Stimulated activated CD4-positive, alpha-beta T cell treated with anti-CD3 and anti-CD28 coated beads, TNF-alpha, amount 100 ng/mL, for 1 hour (primary cell): ENCODE measurements at places on chromosomes 5 and 9.

DNA sequence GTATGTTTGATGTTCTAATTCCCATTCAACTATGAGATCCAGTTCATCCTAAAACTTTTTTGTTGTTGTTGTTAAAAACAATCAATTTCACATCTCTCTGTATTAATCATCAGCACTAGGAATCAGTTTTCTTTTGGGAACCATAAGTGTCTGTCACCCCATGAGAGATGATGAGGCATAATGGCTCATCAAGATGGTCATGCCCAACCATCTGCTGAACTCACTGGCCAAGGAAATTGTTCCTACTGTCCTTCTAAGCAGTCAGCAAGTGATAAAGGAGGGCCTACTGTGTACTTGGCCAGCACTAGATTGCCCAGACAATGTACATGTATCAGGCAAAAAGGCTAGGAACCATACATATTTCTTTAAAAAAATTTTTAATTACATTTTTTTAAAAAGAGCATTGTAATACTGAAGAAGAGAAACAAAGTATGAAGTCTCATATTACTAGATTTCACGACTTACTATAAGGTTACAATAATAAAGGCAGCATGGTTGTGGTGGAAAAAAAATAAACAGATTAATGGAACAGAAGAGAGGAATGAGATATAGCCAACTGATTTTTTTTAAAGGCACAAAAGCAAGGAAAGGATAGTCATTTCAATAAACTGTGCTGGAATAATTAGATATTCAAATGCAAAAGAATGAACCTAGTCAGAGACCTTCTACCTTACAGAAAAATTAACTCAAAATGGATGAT, 458.3 kb downstream of the SPOCK1 start:
- no peak for DNase-seq

DNA sequence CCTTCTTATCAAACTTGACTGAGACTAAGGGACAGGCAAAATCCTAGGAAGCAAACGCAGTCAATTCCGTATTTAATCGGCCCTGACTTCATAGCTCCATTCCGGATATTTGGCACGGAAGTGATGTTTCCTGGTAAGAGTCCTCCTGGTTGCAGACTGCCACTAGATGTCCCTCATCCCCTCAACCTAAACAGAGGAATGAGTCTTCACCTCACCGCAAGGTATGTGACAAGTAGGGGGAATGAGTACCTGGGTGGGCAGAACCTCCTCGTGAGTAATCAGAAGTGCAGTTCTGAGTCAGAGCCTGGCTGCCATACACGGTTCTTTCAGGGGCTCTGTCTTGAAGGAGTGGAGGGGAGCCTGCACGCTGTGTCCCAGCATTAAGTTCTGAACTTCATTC, 173.6 kb downstream of the MUSK start:
- no peak for DNase-seq

DNA sequence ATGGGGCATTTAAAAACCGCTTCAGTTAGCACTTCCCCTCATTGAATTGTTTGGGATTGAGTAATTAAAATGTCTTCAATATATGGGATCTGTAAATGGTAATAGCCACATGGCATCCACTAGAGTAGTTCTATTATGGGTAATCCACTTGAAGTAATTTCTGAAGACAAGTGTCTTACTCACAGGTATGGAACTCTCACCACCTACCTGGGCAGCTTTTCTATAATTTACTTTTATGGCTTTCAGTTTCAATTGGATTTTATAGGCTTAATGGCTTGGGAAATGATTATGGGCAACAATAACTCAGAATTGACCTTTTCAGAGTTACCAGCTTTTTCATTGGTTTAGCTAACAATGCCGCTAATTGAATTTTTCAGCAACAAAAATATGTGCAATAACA, 597.9 kb downstream of the PTPRD start:
- no peak for DNase-seq

DNA sequence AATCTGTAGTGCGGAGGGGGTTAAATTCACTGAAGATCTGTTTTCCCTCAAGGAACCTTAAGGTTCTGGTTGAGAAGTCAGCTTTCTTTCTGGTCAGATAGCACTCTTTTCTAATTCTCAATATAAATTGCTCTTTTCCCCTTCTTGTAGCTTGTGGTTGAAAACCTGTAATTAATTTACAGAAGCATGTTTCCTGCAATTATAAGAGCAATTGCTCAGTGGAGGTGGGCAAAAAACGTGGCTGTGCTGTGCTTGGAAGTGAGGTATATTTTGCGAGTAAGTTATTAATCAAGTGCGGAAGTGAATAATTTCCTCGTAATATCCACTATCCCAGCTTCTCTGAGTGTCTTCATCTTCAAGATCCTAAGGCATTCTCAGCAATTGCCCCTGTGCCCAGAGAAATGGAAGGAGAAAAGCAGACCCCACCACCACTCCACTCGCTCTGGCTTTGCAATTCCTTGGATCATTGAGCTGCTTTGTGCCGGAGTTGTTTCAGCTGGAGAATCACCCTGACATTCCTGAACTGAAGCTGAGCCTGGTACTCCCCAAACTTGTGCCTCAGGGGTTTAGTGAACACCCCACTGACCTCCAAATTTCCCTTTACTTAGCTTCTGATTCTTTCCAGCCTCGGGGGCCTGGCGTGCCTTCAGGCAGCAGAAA, 140.6 kb downstream of the LRRC70 start:
- no peak for DNase-seq

DNA sequence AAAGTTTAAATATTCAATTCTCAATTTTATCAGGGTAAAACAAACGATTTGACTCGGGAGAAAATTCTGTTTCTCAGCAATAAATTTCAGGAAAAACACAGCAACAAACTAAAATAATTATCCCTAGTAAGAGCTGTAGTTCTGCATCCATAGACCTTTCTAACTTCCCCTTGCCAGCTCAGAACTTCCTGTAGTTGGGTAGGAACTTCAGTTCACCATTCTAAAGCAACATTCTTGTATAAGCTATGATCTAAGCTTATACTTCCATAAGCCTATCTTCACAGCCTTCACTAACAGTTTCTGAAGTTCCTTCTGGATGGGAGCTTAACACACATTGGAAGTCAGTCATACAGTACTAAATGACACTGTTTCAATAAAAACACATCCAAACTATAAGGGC, 96.6 kb downstream of the UBAP2 start:
- no peak for DNase-seq

DNA sequence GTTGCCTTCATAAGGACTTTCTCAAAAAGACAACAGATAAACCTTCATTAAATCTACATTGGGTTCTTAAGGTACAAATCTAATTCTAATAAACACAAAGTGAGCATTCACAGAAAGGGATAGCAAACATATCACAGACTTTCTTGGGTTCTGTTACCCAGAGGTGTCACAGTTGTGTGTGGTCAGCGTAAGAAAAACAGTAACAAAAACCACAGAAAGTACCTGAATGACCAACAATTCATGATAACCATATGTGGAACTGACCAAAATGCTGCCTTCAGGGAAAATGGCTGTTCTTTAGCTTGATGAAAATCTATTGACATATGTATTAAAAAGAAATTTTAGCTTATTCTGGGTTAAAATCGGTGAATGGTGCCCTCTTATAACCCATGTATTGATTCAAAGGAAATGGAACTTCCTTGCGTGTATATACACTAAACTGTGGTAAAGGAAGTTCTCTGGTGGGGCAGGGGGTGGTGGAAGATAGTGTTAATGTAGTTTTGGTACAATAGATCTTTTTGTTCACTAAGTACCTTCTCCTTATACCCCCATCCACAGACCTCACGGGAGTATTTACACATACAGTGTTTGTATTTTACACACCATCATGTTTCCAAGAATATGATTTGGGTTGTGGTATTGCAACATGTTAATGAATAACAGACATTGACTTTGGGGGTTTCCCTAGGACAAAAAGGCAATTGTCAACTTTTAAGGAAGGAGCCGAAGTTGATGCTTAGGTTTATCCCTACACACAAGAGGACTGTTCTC, 152.5 kb downstream of the APBA1 start:
- DNase-seq: no peak

GRCh38 chr9:112605963-112606699, 111.8 kb downstream of the INIP start:
- DNase-seq: no peak

DNA sequence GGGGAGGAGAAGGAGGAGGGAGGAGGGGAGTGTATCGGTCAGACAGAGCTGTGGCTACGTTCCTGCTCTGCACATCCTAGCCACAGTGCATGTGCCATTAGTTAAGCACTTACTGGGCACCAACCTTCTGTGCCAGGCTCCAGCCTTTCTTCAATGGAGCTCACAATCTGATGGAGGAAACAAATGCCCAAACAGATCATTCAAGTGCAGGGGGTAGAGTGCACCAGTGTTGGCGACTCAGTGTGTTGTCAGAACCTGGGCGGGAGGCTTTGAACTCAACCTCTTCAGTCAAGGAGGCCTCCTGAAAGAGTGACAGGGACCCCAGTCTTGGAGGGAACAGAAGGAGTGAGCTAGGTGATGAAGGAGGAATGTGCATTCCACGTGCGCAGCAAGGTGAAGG, 51.9 kb upstream of the SHB start:
- no peak for DNase-seq
